ENCODE measurements at places on chromosomes 1 and 21.

DNA sequence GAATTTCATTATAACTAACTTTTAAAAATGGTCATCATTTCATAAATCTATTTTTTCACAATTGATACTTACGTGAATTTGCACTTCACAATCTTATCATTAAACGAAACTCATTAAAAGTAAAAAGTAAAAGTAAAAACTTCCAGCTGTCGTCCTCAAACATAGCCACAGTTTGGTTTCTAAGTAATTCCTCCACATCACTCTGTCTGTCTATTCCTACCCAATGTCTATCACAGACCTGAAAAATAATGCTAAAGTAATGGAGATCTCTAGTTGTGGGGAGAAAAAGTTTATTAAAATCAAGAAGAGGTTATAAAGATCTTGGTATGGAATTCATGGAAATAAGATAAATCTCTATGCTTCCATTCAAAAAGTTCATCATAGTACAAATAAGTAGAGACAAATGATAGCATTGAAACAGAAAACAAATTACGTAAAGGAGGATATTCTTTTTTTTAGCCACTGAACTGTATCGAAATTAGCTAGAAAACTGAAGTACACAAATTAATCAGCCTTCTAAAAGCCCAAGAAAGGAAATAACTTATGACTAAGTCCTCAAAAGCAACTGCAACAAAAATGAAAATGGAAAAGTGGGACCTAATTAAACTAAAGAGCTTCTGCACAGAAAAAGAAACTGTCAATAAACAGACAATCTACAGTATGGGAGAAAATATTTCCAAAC, 148.6 kb downstream of the TIAM1 start:
- no peak for DNase-seq

GRCh38 chr1:180946541-180947498, 34.1 kb downstream of the KIAA1614 start:
- DNase-seq: no peak

DNA sequence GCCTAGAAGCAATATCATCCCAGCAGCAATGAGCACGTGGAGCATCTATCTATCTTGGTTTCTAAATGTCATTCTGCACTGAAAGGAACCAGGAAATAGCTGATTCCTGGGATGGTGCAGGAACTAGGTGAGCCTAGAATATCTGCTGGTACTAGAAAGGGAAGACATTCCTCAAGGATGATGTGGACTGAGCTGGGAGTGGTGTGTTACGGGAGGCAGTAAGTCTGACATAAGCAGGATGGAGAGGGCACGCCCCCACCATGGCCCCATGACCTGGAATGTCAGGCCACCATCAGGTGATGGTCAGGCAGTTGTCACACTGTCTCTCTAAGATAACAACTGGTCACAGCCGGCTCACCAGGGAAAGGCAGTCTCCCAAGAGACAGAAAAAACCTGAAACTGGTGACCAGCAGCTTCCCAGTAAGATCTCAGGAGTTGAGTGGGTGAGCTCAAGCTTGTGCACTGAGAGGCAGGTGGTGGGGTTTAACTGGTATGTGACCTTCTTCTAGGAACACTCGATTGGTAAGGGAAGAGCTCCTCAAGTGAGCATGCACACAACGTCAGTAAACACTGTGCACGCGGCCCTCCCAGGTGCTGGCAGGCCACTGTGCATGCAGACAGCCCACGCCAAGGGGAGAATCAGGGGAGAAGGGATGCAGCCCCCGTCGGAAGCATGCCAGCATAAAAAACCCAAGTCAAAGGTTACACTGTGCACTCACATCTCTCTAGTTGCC, 148.7 kb downstream of the ADSS2 start:
- no peak for DNase-seq

- no peak for DNase-seq
Observed at GRCh38 chr1:234212764-234213657, 160.2 kb upstream of the COA6 start.

DNA sequence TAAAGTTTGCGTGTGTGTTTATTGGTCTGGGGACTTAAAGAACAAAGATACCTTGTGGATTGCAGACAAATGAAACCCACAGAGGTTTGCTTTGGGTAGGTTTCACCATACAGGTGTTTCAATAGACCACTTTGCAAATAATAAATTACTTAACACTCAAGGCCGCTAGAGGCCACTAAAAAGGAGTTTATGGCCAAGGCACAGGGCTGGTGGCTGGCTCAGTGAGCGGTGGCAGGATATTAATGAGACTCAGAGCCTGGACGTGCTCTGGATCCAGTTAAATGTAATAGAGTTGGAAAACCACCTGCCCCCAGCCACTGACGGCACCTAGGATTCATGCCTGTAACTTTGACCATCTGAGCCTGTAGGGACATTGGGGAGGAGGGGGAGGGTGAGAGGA, 44.5 kb downstream of the LRRC38 start:
- DNase-seq: no peak

GRCh38 chr1:244874974-244875579, 10.7 kb upstream of the HNRNPU start:
- no peak for DNase-seq

GRCh38 chr1:172777767-172778166, 118.9 kb downstream of the FASLG start:
- DNase-seq: no peak

GRCh38 chr21:15063814-15064575, 805 bp downstream of the NRIP1 start:
- DNase-seq: peak; percentile 67

DNA sequence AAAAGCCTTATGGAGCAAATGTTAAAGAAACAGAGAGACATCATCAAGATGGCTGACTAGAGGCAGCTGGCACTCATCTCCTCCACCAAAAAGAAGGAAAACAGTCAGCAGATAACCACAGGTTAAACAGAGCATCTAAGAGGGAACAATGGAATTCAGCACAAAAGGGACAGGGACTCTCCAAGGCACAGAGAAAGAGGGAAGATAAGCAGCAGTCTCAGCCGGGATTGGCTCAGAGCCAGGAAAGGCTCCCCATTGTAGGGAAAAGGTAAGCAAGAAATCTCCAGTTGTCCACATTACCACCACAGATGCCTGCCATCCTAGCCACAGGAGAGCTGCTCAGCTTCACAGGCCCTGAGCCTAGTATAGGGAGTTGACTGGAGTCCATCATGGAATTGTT, 605.5 kb downstream of the SMYD3 start:
- DNase-seq: no peak

DNA sequence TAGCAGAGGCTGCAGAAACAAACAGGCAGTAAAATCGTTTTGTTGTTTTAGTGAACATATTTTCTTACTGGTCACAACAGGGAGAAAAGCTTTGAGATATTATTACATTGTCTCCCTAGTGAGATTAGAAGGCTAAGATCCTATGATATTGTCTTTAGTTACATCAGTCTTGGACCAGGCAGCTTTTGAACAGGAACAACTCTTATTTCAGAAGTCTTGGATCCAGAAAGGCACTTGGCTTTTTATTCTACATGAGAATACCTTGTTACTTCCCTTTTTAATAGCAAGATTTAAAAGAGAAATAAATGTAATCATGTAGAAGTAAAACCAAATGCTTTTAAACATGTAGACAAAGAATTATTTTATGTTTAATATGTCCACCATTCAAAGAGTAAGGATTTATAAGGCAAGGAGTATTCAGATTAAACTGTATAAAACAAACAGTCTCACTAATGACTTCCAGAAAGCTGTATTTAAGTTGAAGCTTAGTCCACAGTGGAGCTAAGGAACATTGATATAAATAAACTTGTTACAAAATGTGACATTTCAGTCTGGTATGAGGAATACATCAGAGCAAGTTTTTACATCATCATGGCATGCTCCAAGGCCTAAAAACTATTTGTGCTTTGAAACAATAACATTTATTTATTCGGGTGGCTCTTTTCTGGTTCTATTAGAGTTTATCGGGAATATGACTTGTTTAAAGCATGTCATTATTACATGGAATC, 72.2 kb downstream of the PHTF1 start:
- no peak for DNase-seq

- DNase-seq: no peak
Observed at GRCh38 chr1:10901091-10901890, 104.8 kb upstream of the CASZ1 start.

GRCh38 chr1:68917456-68917855, 420.6 kb upstream of the DEPDC1 start:
- peak; percentile 16 for DNase-seq

- DNase-seq: no peak
Observed at GRCh38 chr1:236733653-236734052, 47.4 kb downstream of the ACTN2 start.

- no peak for DNase-seq
Observed at GRCh38 chr1:214708321-214708955, 105.4 kb downstream of the CENPF start.

- no peak for DNase-seq
Observed at GRCh38 chr21:44319407-44320065, 19.7 kb downstream of the CFAP410 start.

- DNase-seq: no peak
Observed at GRCh38 chr1:113210248-113210647, 137.2 kb downstream of the LRIG2 start.

- no peak for DNase-seq
Observed at GRCh38 chr1:114238053-114238452, 84.4 kb upstream of the SYT6 start.

GRCh38 chr1:119141020-119141424, 569 bp upstream of the WARS2 start:
- DNase-seq: peak; percentile 50

GRCh38 chr1:227356620-227357146, 38.4 kb upstream of the CDC42BPA start:
- DNase-seq: no peak

DNA sequence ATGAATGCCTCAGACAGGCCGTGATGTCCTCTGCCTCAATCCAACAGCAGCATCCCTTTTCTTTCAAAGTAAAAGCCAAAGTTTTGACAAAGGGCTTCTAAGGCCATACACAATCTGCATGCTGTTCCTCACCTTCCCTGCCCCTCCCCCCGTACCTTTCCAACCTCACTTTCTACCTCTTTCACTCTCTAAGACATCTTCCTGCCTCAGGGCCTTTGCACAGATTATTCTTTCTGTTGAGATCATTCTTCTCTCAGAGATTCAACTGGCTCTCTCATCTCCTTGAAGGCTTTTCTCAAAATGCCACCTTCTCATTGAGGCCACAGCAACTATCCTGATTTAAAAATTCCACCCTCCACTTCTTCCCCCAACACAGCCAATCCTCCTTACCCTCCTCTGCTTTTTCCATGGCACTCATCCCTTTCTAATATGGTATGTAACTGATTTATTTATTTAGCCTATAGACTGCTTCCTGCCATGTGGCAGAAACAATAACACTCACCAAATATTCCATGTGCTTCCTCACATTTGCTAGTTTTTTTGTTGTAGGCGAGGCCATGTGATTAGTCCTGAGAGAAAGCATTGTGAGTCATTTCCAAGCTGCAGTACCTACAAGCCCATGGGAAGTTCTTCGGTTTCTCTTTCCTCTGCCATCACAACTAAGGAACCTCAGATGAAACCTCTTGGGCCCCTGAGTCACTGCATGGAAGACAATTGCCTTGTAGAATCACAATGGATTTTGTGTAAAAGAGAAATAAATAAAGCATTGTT, 58.7 kb upstream of the GADD45A start:
- DNase-seq: no peak

- no peak for DNase-seq
Observed at GRCh38 chr1:28302247-28302646, 26.6 kb upstream of the MED18 start.

- no peak for DNase-seq
Observed at GRCh38 chr1:8473121-8473875, 155.4 kb downstream of the SLC45A1 start.

- no peak for DNase-seq
Observed at GRCh38 chr1:182889997-182890396, 50.9 kb downstream of the DHX9 start.

DNA sequence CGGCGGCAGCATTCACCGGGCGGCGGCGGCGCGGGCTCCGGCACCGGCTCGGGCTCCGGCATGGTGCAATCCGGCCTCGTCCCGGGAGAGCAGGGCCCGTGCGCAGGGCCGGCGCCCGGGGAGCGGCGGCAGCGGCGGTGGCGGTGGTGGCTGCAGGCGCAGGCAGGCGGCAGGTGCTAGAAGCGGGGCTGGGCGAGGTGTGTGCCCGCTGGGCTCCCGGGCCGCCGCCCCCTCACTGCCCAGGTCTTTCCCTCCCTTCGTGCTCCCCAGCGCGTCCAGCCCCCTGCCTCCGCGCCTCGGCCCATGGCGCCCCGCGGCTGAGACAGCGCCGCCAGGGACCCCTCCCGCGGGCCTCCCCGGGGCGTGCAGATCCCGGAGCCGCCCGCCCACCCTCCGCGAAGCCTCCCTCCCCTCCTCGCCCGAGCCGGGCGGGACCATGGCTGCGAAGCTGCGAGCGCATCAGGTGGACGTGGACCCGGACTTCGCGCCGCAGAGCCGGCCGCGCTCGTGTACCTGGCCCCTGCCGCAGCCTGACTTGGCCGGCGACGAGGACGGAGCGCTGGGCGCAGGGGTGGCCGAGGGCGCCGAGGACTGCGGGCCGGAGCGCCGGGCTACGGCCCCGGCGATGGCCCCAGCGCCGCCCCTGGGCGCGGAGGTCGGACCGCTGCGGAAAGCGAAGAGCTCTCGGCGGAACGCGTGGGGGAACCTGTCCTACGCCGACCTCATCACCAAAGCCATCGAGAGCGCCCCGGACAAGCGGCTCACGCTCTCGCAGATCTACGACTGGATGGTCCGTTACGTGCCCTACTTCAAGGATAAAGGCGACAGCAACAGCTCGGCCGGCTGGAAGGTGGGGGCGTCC, 492 bp downstream of the FOXO6 start:
- peak; percentile 52 for DNase-seq

DNA sequence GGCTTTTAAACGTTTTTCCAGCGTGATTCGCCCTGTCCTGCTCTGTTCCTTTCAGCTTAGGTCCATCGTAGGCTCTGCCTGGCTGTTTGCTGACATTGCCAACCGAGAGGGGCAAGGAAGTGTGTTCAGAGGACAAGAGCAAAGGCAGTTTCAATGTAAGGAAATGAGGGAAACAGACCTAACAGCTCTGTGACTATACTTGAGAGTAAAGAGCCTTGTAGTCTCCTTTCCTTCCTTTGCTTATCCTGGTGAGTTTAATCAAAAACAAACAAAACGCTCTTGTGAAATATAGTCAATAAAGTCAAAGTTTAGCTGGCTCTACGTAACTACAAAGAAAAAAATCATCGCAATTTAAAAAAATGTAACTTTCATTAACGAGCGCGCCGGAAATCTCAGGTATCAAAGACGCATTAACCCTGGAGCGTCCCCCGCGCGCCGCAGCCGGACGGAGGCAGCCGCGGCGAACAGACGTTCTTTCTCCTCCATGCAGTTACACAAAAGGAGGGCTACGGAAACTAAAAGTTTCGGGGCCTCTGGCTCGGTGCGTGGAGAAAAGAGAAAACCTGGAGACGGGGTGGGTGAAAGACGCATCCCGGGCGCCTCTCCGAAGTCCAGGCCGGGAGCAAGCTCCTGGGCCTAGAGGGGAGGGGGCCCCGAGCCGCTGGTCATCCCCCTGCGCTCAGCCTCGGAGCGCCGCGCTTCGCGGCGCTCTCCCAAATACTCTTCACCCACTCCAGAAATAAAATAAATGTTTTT, 617 bp upstream of the ADGRL2 start:
- peak; percentile 90 for DNase-seq

- no peak for DNase-seq
Observed at GRCh38 chr1:175548774-175549173, 194.6 kb downstream of the TNR start.
